ENCODE measurements at places on chromosomes 4 and X.

DNA sequence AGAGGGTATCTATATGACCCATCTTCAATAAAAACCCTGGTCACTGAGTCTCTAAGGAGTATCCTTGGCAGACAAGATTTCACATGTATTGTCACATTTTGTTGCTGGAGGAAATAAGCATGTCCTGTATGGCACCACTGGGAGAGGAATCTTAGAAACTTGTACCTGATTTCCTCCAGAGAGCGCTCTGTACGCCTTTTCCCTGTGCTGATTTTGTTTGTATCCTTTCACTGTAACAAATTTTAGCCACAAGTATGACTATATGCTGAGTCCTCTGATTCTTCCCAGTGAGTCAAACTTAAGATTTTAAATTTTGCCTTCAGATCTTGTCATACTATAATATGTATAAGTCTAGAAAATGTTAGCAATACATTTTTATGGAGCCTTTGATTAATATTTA is 102.8 kb downstream of the ITIH6 start:
- DNase-seq, result no peak

DNA sequence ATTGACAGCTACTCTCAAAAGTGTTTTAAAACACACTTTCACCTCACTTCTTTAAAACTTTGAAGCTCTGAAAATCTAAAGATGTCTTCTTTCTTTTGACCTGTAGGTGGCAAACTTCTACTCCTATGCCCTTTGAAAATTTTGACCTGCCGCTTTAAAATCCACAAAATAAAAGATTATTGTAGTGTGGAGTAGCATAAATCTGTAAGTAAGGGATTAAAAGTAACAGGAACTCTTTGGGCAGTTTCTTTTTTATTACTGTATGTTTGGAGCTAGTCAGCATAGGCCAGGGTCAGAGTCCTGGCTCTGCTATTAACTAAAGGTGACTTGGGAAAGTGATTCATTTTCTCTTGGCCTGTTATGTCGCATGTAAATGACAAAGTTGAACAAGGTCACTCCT is 25.5 kb downstream of the BBS12 start:
- no peak for DNase-seq

GRCh38 chr4:54014666-54015160 is 49.7 kb downstream of the CHIC2 start:
- DNase-seq, result no peak

- no peak for DNase-seq
These were observed 329.4 kb downstream of the NAF1 start for GRCh38 chr4:162837241-162837640.

All from stimulated activated CD8-positive, alpha-beta memory T cell treated with anti-CD3 and anti-CD28 coated beads, Interleukin-7, amount 100 ng/mL, for 1 hour (primary cell).